ENCODE measurements at places on chromosomes 2 and 18.

DNA sequence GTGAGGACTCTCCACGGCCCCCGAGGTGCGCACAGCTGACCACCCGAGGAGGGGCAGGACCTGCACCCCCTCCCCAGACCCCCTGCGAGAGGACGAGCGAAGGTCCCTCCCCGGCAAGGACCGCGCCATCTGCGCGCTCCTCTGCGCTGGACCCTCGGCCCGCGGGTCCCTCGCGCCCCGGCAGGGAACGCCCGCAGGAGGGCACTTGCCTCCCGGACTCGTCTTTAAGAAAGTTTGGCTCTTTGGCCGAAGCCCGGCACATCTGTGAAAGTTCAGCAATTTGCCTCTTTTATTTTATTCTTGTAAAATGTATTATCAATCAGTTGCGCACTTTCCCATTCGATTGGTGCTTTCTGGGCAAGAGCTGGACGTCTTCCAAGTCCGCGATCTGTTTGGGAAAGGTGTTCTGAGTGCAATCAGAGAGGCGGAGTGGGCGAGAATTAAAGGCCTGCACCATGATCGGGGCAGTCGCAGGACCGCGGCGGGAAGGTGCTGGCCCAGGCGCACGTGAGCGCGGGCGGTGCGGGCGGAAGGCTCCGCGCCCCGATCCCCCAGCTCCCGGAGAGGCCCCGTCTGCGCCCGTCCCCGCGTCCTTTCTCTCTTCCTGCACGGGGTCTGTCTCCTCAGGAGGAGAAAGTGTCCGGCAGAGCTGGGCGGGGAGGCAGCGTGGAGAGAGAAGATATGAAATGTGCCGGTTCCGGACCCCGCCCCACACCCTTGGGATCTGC, 1.6 kb upstream of the ALKAL2 start:
- peak; percentile 27 for DNase-seq

GRCh38 chr2:144712550-144712940, 192.6 kb upstream of the ZEB2 start:
- DNase-seq, result no peak

DNA sequence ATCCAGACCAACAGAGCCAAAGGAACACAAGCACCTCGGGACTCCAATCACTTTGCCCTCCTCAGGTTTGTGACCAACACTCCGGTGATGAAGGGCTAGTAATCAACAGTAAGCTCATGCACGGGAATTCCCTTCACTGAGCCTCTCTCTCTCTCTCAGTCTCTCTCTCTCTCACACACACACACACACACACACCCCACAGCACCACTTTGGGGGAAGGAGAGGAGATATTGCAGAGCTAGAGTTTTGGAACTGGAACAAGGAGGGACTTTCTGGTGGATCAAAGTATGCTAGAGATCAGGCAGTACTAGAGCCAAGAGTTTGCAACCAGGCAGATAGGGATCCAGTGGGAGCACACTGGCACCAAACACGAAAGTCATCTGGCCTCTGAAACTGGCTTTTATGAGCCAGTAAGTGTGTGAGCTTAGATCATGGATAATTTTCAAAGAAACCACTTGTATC, 98.7 kb downstream of the ANKRD44 start:
- DNase-seq, result no peak

DNA sequence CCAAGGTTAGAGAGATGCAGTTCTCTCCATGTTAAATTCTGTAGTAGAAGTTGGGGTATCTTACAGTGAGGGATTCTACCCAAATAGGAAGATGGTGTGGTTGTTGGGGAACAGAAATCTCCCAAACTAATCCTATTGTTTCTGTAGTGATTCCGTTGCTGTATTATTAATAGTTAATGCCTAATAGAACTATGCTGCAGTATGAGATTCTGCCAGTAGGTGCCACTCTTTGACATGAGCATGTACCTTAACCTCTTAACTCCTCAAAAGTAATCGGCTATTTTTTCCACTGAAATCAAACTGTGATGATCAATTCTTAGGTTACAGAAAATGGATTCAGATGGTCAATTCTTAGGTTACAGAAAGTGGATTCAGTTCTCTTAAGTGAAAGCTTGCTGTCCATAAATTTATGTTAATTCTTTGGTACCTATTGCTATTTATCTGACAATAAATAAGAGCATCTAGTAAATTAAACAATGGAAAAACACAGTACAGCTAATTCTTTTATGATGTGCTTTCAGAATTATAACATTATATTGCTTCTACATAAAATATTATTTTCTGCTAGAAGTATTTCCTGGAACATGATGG, 97.9 kb upstream of the DLX2 start:
- peak; percentile 14 for DNase-seq

DNA sequence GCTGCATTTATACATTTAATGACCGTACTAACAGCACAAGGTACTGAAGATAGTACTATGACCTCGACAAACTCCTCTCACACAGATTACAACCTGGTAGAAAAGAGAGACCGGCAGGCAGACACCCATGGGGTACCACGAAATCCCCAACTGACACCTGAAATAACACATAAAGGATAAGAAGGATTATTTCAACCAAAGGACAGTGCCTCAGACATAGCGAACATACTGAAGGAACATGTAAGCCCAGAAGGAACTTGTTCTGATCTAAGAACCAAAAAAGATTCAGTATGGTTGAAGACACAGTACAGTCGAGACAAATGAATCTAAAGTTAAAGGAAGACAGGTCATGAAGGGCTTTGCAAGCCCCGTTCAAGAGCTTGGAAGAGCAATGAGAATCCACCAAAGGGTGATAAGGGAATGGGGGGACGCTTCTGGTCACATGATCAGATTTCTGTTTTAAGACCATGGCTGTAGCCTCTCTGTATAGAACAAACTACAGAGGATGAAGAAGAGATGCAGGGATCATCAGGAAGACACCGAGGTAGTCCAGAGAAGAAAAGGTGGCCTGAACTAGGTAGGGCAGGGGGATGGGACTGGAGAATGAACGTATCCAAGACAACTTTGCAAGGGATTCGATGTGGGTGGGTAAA, 902 bp downstream of the MCFD2 start:
- no peak for DNase-seq

DNA sequence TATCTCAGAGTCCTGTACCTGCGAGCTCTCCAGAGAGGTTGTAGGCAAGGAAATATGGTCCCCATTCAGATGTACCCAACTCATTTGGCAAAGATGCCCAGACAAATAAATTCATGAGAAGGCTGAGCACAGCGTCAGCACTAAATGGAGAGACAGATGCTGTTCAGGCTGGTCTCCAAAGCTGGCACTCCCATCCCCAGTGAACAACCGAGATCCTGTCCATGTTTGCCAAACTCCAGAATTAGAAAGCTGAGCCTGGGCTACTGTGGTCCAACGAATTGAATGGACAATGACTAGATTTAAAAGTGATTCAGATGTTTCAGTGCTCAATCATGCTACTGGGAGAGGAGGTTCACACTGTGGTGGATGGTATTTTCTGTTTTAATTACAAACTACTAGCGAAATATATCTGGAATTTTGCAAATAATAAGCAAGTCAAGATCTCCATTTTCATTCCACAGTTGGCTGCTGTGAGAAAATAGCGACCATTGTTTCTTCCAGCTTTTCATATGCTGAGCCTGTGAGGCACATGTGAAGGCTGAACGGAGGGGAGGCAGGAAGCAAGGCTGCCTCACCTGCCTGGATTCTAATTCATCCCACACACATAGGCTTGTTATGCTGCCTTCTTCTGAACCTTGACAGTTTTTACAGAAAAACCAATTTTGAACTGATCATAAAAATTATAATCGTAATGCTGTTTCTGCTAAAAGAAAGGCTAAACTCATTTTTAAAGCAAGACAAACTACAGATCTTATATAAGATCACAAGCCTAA, 22.6 kb upstream of the DAPL1 start:
- no peak for DNase-seq

DNA sequence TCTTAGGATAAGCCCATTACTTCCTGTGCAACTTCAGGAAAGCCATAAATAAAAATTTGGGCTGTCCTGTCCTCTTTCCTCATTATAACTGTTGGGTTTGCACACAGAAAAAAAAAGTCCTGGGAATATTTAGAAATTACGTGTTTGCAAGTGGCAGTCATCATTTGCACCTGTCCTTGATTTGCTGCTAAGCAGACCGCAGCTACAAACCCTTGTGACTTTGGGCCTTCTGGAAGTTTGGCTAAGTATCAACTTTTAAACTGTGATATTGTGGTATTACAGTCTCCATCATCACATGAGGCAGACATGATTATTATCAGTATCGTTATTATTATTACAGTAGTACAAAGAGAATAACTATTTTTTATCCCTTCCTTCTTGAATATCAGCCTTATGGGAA, 260.7 kb upstream of the SESTD1 start:
- DNase-seq, result no peak

DNA sequence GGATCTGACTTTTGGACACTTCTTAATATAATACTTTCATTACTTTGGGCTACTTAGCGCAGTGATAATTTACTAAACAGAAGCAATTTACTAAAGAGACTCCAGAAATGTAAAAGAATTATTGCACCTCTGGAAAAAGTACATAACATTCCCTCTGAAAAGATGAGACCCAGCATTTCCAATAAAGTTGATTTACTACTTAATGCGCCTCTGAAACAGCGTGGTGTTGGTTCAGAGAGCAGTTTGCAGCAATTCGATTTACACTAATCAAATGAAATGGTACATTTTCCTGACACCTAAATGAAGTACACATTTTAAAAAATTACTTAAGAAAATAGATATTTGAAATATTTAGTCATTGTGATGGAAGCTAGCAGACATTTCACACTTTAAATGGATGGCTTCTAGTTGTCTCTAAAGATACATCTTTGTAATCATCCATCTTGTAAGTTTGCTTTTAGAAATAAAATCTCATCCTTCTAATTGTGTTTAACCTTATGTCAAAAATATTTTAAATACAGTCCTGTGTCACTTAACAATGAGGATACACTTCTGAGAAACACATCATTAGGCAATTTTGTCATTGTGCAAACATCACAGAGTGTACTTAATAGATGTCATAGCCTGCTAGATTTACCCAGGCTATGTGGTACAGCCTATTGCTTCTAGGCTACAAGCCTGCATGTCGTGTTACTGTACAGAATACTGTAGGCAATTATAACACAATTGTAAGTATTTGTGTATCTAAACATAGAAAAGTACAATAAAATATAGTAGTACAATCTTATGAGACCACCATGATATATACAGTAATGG, 284.6 kb upstream of the UBE2E3 start:
- no peak for DNase-seq

- no peak for DNase-seq
These were observed 11.8 kb upstream of the LRP1B start for GRCh38 chr2:142142595-142142994.

DNA sequence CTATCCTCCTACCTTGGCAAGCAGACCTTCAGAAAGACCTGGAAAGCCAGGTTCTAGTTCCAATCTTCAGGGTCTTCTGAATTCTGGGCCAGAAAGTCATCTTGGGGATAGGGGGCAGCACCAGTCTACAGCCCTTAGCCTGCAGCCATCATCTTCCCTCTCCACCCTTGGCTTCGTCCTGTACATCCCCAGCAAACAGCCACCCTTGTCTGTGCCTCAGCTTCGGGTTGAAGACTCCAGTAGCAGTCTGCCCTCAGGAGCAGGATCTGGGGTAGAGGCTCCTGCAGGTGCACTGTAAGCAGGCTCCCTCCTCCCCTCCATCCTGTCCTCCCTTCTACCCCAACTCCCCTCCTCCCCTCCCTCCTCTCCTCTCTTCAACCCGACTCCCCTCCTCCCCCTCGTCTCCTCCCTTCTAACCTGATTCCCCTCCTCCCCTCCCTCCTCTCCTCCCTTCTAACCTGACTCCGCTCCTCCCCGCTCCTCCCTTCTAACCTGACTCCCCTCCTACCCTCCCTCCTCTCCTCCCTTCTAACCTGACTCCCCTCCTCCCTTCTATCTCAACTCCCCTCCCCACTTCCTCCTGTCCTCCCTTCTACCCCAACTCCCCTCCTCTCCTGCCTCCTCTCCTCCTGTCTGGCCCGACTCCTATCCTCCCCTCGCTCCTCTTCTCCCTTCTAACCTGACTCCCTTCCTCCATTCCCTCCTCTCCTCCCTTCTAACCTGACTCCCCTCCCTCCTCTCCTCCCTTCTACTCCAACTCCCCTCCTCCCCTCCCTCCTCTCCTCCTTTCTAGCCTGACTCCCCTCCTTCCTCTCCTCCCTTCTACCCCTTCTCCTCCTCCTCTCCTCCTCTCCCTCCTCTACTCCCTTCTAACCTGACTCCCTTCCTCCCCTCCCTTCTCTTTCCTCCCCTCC, 90.1 kb upstream of the SMAD2 start:
- no peak for DNase-seq

DNA sequence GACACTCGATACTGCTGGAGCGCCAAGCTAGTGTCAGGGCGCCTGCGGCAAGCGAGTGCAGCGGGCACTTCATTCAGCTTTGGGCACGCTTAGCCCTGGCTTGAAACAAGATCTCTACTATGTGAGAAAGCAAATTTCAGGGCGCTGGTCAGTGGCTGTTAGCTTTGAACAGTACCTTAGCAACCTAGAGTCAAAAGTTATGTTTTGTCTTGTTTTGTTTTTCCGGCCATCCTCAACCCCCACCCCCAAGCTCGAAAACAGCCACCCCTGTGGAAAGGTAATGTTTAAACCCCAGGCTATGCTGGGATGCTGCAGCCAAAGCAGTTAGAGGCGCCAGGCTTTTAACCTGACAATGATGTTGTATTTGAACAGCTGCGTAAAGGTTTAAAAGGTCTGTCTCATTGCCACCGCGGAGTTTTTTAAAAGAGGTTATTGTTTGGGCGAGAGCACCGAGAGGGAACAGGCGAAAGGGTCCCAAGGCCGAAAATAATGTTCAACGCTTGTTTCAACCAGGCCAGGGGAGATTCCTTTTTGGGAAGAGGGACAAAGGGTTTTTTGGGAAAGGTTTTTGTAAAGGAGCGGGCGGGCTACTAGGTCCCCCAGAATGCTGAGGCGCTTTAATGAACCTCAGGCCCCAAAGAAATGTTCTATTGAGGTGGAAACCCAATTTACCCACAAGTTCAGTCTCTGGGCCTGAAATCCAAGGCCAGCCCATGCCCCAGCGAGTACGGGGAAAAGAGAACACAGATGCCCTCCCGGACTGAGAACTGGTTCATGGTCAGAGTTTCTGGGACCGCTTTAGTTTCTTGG, 2.3 kb upstream of the HOXD10 start:
- DNase-seq, result no peak

Data from endothelial cell (in vitro differentiated cells).